ENCODE measurements at places on chromosomes 3 and 15.

GRCh38 chr3:184656458-184656828, 55.4 kb downstream of the MAGEF1 start:
- no peak for DNase-seq

GRCh38 chr15:32953533-32953910, 235.7 kb downstream of the GREM1 start:
- DNase-seq, result no peak

- DNase-seq, result no peak
Observed at GRCh38 chr15:89144491-89144890, 56.2 kb downstream of the ABHD2 start.

DNA sequence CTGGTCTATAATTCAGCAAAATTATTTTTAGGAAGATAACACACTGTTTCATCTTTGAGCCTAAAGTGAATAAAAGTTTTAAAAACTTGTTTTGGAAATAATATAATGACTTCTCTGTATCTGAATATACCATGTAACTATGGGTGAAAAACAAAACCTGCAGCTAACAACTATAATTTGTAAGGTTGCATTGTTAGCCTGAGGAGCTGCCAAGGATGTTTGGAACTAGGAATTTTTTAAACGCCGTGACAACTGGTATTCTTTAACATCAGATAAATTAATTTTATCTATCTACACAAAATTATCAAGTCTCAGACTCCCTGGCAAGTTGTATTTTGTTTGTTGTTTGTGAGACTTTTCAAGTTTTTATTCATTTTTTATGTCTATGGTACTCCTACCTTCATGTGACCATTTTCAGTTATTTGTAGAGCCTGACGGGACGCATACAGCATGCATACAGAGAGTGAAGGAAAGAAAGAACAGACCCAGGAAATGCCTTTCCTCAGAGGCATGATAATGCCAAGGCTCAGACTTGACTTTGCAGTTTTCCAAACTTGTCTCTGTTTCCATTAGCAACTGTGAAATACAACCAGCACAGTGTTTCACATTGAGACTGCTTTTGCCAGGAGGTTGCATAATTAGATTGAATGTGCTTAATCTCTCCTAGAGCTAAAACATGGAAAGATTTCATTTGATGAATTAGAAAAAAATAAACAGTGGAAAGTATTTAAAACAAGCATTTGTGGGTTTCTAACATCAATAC, 60.8 kb upstream of the ARHGEF26 start:
- DNase-seq, result no peak

- no peak for DNase-seq
Observed at GRCh38 chr3:35633332-35634124, 5.8 kb upstream of the ARPP21 start.

- no peak for DNase-seq
Observed at GRCh38 chr15:58074452-58074851, 8.9 kb upstream of the ALDH1A2 start.
